ENCODE measurements at places on chromosomes 3 and 15.

- H3K27ac ChIP-seq = no peak overlapping the region
- H3K4me1 ChIP-seq = no peaks in the 10 kb centered on the region
- DNase-seq = no peak
- H3K27me3 ChIP-seq = peaks cover 5% of the 10 kb centered on the region
- no peaks in the 10 kb centered on the region for H3K36me3 ChIP-seq
- no peak overlapping the region for H3K4me3 ChIP-seq
Measured at GRCh38 chr3:73409138-73409763, 215.5 kb downstream of the PDZRN3 start.

- no peak overlapping the region for H3K27ac ChIP-seq
- H3K27me3 ChIP-seq = no peaks in the 10 kb centered on the region
- DNase-seq = peak; percentile 15
- H3K4me1 ChIP-seq = no peaks in the 10 kb centered on the region
- H3K36me3 ChIP-seq = no peaks in the 10 kb centered on the region
Measured at GRCh38 chr3:197224034-197224444, 74.4 kb downstream of the DLG1 start.

GRCh38 chr3:16707260-16707659, 102.0 kb upstream of the DAZL start:
- no peak overlapping the region for H3K4me3 ChIP-seq
- DNase-seq = no peak
- no peaks in the 10 kb centered on the region for H3K36me3 ChIP-seq
- H3K4me1 ChIP-seq = no peaks in the 10 kb centered on the region
- H3K27ac ChIP-seq = no peak overlapping the region

- H3K4me3 ChIP-seq = no peak overlapping the region
- peaks cover 3% of the 10 kb centered on the region for H3K4me1 ChIP-seq
- H3K36me3 ChIP-seq = no peaks in the 10 kb centered on the region
- peaks cover 7% of the 10 kb centered on the region for H3K27me3 ChIP-seq
- no peak for DNase-seq
- no peak overlapping the region for H3K27ac ChIP-seq
Measured at GRCh38 chr3:114157321-114157720, 21.5 kb downstream of the DRD3 start.

DNA sequence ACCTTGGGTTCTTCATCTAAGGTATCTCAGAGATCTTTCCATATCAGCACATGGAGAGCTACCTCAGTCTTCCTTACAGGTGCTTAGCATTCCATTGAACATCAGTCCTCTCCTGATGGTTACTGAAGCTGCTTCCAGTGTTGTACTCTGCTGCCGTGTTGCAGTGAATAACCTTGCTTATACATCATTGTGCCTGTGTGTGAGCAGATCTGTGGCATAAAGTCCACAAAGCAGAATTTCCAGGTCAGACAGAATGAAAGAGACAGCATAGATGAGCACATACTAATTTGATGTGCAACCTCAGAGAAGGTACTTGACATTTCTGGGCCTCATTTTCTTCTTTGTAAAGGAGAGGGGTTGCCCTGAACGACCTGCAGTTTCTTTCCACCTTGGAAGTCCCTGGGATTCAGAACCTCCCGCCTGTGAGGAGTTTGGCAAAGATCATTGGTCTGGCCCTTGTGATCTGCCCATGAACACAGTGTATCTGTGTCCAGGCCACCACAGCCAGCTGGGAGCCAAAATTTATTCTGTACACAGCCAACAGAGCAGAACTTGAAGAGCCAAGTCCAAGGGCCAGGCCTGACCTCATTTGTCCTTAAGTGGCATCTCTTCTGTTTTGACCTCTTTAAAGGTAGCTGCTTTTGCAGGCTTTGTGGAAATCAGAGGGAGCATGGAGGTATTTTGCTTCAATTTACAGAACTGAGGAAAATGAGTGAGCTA, 57.2 kb upstream of the SLC7A14 start:
- H3K36me3 ChIP-seq = no peaks in the 10 kb centered on the region
- no peak for DNase-seq
- H3K27ac ChIP-seq = no peak overlapping the region
- no peaks in the 10 kb centered on the region for H3K4me1 ChIP-seq
- H3K4me3 ChIP-seq = no peak overlapping the region

DNA sequence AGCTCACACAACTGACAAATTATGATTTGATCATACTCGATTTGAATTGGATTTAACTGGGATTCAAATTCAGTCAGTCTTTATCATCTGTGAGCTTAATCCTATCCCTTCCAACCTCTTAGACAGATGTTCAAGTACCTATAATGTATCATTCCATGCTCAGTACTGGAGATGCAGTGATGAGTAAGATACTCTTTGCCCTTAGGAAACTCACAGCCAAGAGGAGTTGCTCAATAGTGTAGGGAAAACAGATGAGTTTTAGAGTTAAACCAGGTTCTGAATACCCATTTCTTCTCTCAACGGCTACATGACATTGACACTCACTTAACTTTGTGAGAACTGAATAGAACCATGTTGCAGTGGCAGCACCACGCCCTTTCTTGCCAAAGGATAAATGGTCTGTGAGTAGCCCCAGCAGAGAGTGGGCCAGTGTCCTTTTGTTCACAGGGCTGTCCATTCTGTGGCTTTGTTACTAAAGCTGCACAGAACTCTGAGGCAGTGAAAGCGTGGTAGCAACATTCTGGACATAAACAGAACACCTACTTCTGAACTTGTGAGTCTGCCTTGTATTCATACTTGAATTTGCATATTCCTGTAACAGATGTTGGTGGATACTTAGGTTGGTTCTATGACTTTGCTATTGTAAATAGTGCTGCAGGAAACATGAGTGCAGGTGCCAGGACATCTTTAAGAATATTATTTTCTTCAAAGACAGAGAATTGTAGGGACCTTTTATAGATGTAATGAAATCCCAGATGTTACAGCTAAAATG, 91.6 kb downstream of the RASA2 start:
- no peak overlapping the region for H3K27ac ChIP-seq
- peaks cover 87% of the 10 kb centered on the region for H3K36me3 ChIP-seq
- no peak for DNase-seq
- no peak overlapping the region for H3K4me3 ChIP-seq
- no peaks in the 10 kb centered on the region for H3K4me1 ChIP-seq

GRCh38 chr3:46707601-46708011, 6.4 kb downstream of the TMIE start:
- no peaks in the 10 kb centered on the region for H3K4me1 ChIP-seq
- H3K4me3 ChIP-seq = no peak overlapping the region
- no peak for DNase-seq
- H3K27me3 ChIP-seq = no peaks in the 10 kb centered on the region
- H3K36me3 ChIP-seq = no peaks in the 10 kb centered on the region

DNA sequence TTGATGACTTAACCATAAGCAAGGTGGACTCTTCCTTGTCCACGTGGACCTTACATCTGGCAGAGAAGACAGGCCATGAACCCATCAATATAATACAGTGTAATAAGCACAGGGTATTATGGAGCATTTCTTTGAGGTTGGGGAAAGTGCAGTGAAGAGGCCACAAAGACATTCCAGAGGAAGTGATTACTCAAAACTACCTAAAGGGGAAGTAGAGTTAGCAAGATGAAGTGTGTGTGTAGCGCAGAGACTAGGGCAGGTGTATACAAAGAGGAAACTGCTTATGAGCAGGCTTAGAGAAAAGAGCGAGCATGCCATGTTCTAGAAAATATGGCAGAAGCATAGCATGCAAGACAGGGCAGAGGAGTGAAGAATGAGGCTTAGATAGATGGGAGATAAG, 17.9 kb downstream of the CP start:
- H3K4me3 ChIP-seq = no peak overlapping the region
- no peaks in the 10 kb centered on the region for H3K36me3 ChIP-seq
- DNase-seq = no peak
- no peaks in the 10 kb centered on the region for H3K4me1 ChIP-seq
- H3K27me3 ChIP-seq = peaks cover 9% of the 10 kb centered on the region
- H3K27ac ChIP-seq = no peak overlapping the region

DNA sequence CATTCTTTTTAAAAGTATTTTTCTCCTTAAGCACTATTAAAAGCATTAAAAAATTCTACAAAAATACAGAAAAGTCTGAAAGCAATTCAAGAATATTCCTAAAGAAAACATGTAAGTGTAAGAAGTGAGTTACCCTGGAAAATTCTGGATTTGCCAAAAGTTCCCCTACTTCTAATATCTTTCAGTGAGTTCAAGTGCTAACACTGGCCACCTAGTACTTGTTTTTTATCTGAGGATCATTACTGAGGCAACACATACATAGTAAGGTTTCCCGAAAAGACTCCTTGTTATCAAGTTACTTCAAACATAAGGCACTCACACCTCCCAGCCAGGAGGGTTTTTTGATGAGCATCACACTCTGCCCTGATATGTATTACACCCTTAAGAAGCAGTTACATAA, 158.4 kb downstream of the TIGIT start:
- H3K4me3 ChIP-seq = no peak overlapping the region
- no peak overlapping the region for H3K27ac ChIP-seq
- H3K27me3 ChIP-seq = no peaks in the 10 kb centered on the region
- H3K4me1 ChIP-seq = no peaks in the 10 kb centered on the region
- no peaks in the 10 kb centered on the region for H3K36me3 ChIP-seq

DNA sequence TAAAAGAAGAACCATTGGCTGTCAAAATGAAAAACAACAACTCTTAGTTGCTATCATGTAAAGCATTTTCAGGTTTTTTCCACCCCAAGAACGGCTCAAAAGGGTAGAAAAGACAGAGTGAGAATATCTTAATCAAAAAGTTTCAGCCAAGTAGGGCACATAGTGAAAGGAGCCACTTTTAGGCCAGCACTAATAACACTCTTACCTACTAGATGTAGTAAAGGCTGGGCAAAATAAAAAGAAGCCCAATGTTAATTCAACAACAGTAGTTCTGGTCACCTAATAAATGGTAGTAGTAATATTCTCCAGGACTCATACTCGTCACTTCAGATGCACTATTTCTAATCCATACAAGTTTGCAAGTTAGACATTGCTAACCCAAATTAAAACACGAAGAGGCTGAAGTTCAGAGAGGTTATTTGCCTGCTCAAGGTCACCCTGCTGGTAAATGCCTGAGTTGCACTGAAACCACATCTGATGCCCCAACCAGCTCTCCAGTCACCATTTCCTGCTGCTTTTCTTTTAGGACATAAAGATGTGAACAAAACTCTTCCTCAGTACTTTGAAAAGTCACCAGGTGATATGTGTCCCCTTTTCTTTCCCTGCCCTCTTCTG, 7.5 kb downstream of the GOLIM4 start:
- no peaks in the 10 kb centered on the region for H3K36me3 ChIP-seq
- H3K27ac ChIP-seq = no peak overlapping the region
- H3K4me1 ChIP-seq = no peaks in the 10 kb centered on the region
- H3K27me3 ChIP-seq = no peaks in the 10 kb centered on the region

DNA sequence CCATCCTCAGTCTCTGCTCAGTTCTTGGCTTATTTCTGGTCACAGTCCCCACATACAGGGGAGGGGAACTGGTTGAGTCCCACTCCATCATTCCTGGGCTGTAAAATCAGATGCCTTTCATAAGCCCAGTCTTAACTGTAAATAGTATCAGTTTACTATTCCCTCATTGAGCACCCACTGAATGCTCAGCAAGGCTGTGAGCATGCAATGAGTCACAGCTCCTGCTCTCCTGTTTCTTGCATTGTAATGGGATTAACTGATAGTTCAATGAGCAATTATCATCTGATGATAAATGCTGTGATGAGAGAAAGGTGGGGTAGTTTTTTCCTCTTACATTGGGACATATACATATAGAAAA, 113.6 kb upstream of the TPM1 start:
- no peak overlapping the region for H3K4me3 ChIP-seq
- no peaks in the 10 kb centered on the region for H3K4me1 ChIP-seq
- no peak for DNase-seq
- H3K36me3 ChIP-seq = no peaks in the 10 kb centered on the region

GRCh38 chr3:173199568-173199967, 58.5 kb upstream of the SPATA16 start:
- DNase-seq = no peak
- no peak overlapping the region for H3K27ac ChIP-seq
- H3K27me3 ChIP-seq = no peaks in the 10 kb centered on the region
- no peaks in the 10 kb centered on the region for H3K36me3 ChIP-seq
- H3K4me1 ChIP-seq = no peaks in the 10 kb centered on the region
- no peak overlapping the region for H3K4me3 ChIP-seq

GRCh38 chr3:56339244-56339643, 129.0 kb downstream of the ERC2 start:
- H3K4me3 ChIP-seq = no peak overlapping the region
- peaks cover 2% of the 10 kb centered on the region for H3K27me3 ChIP-seq
- no peaks in the 10 kb centered on the region for H3K4me1 ChIP-seq
